ENCODE measurements at places on chromosomes 12 and 14.

- no peak for DNase-seq
Observed at GRCh38 chr12:41552588-41552987, 364.5 kb downstream of the PDZRN4 start.

DNA sequence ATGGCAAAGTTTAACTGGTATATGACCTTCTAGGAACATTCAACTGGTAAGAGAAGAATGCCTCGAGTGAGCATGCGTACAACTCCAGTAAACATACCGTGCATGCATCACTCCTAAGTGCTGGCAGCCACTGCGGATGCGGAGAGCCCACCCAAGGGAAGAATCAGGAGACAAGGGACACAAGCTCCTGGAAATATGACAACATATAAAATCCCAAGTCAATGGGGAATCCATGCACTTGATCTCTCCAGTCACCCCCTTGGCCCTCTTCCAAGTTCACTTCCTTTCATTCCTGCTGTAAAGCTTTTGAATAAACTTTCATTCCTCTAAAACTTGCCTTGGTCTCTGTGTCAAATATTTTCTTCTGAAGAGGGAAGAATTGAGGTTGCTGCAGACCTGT is 168.7 kb upstream of the TMCC3 start:
- no peak for DNase-seq

DNA sequence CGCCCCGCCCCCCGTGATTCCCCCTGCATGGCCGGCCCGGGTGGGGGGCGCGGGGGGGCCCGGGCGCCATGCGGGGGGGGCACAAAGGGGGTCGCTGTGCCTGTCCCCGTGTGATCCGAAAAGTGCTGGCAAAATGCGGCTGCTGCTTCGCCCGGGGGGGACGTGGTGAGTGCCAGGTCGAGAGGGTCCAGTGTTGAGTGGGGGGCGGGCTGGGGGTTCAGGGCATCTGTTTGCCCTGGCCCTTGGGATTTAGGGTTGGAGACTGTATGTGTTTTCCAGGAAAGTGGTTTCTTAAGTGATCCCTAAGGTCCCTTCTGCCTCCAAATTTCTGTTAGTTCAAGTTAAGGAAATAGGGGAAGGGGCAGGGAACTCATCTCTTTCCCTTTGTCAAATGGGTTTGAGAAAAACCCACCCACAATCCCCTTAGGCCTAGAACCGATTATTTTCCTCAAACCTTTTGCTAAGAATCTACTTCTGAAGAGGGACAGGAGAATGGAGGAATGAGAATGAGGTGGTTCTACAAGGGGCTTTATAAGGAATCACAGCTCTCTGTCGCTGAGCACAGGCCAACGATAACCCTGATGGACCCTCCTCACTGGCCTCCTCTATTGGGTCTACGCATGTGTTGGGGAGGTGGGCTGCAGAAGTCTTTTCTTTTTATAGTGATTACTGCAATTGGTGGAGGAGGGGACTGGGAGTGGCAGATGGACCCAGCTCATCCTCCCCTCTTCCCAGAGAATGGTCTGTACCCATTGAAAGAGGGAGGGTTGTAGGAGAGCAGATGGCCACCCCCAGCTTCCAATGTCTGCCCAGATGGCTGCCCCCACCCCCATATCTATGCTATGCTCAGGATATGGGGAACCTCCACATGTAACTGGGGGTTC is 834 bp downstream of the ARHGEF25 start:
- DNase-seq = no peak

- DNase-seq = no peak
Observed at GRCh38 chr12:51823875-51824565, 24.5 kb downstream of the FIGNL2 start.

DNA sequence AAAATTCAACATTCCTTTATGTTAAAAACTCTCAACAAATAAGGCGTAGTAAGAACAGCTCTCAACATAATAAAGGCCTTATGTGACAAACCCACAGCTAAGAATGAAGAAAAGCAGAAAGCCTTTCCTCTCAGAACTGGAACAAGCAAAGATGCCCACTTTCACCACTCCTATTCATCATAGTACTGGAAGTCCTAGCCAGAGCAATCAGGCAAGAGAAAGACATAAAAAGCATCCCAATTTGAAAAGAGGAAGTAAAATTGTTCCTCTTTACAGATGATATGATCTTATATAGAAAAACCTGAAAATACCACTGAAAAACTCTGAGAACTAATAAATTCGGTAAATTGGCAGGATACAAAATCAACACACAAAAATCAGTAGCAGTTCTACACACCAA is 52.1 kb downstream of the STON2 start:
- no peak for DNase-seq

DNA sequence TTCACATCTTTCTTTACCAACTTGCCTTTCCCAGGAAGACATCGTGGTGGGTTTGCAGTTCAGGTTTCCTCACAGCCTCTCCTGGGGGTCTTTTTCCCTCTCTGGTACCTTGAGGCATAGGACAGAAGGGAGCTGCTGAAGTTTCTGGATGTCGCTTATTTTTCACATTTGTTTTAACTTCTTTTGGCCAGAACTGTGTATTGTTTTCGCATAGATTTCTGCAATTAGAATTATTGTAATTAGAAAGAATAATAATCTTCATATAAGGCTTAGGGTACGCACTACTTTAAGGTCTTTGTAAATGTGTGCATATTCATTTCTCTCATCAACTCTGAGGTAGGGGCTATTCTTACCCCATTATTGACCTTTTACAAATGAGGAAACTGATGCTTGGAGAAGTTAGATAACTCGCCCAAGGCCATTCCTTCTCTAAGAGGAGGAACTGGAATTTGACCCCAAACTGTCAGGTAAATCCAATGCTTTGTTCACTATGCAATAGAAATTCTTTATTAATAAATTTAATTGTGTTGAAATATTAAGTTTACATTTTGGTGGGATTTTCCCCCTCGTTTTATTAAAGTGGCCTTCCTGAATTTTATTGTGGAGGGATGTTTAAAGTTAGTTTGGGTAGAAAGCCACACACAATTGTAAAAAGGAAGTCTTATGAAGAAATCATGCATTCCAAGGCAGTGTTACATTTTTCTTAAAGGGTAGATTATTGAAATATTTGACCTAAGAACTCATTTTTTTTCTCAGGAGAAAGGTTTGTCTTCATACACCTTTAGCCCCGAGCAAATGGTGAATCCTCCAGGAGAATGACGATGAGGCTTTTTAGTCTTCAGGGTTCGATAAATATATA is 12.1 kb upstream of the SLC38A2 start:
- DNase-seq = no peak
